Left lung (tissue), 14 donors: ENCODE measurements at places on chromosomes 12 and 14. TPM values are rescaled to one million over a fixed set of nuclear protein-coding genes. Genes with fewer than 3 reads are reported as not detected.

- peak; percentile 80 for DNase-seq
Observed at GRCh38 chr14:24436355-24437019, 6.1 kb downstream of the SDR39U1 start.

Gene ANO2
- polyA plus RNA-seq = 3.4 TPM

- DNase-seq = no peak
Observed at GRCh38 chr14:55807053-55807880, 227.3 kb downstream of the KTN1 start.

Gene OTOGL
- polyA plus RNA-seq = 0.28 TPM

GRCh38 chr12:90028635-90029051, 320.0 kb upstream of the ATP2B1 start:
- DNase-seq = no peak

DNA sequence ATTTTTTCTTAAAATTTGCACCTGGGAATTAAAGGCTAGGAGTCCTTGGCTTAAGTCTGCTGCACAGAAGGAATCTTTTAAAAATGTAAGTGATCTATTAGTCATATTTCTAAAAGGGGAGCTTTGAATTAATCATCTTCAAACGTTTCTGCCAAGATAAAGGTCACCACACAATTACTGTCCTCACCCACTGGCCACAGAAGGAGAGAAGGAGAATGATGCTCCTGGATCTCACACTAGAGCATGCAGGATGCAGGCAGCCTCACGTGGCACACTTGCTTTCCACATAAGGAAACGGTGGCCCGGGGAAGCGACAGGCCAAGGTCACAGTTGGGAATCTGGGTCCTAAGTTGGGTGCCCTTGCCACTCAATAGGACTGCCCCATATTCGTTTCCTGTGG, 16.9 kb downstream of the PLEKHG7 start:
- DNase-seq = no peak

Gene HOXC6
- 3.1 TPM for polyA plus RNA-seq

DNA sequence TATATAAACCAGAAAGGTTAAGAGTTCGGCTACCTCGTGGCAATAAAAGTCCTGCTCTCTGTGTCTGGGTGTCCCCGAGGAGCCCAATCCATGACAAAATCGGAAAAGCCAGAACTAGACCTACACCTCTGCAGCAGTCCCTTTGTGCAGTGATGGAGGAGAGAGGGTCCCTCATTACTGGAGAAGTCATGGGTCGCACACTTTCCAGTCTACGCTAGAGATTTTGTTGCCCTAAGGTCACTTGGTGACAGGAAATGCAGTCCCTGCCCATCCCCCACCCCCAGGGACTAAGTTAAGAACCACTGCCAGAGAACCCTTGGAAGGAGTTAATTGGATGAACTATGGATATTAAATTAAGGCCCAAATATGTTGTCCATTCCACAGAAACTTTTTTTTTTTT, 104.4 kb upstream of the ATF7IP start:
- no peak for DNase-seq

DNA sequence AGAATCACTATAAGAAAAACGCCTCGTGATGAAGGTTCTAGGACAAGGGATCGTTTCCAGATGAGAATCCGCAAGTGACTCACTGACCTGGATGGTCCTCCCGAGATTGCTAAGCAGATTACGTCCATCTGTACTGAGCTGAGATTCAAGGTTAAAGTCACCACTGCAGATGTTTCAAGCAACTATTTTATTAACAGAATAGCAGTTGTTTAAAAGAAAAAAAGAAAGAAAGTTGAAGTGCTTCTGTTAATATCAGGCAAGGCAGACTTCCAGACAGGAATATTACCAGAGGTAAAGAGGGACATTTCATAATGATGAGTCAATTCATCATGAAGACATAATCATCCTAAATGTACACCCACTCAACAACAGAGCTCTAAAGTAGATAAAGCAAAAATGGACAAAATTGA, 17.9 kb downstream of the PXN start:
- no peak for DNase-seq

- peak; percentile 24 for DNase-seq
Observed at GRCh38 chr14:102732924-102733323, 44.3 kb upstream of the TRAF3 start.

Gene RPS29
- 2,044 TPM for polyA plus RNA-seq

- DNase-seq = no peak
Observed at GRCh38 chr14:67311868-67312267, 47.7 kb downstream of the ATP6V1D start.

- DNase-seq = no peak
Observed at GRCh38 chr14:74619672-74620131, 7.7 kb upstream of the LTBP2 start.

DNA sequence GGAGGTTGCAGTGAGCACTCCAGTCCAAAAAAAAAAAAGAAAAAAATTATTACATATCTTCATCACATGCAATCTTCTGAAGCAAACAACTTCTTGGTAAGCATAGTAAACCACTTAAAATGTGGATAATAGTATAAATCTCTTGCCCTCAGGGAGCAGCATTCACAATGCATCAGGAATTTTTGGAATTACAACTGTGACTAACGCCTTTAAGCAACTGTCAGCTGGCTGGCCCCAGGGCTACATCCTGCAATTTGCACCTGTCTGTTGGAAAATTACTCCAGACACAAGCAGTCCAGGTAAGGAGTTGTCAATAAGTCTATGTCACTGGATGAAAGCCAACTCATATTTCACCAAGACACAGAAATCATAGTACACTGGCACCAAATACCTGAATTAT, 5.5 kb upstream of the SLC7A7 start:
- DNase-seq = no peak

DNA sequence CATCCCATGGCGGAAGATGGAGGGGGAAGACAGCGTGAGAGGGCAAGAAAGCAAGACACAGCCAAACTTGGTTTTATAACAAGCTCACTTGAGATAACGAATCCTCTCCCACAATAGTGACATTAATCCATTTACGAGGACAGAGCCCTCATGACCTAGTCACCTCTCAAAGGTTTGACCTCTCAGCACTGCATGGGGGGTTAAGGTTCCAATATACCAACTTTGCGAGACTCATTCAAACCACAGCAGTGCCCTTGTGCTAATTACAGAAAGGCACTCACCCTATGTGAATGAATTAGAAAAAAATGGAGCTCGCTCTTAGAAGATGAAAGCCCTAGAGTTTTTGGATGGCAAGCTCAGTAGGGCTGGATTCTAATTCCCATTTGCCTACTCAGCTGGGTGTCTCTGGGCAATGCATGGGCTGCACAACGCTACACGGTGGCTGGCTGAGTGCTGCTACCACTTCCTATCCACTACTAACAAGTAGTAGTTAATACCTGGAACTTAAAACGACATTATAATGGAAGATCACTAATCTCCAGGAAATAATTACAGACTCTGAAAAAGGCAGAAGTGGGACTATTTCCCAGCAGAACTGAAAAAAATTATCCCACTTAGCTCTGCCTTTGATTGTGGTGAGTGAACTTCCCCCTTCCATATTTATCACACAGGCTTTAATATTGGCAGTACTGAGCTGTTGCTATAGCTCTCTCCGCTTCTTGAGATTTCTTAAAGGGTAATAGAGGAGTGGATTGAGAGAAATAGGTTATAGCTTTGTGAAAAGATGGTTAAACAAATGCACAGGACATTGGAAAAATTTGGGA, 27.5 kb downstream of the TESPA1 start:
- DNase-seq = no peak

DNA sequence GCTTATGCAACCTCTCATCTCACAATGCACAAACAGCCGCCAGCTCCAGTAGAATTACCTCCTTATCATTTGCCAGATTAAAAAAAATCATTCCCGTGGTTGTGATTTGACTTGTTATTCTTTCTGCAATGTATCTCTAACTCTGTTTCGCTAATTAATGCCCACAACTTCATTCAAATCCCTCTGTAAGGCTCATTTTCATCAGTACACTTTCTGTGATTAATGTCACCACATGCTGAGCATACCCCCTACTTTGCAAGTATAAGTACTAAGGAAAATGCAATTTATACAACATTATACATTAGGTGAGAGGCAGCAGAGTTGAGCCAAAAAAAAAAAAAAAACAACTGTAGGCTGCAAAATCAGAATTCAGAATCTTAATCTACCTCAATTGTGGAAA, 166.0 kb downstream of the FSCB start:
- no peak for DNase-seq

GRCh38 chr14:104265918-104266630, 127.7 kb downstream of the KIF26A start:
- DNase-seq = no peak

Gene STXBP6
- polyA plus RNA-seq = 51.9 TPM

Gene FAM181A
- 0.47 TPM for polyA plus RNA-seq

- peak; percentile 79 for DNase-seq
Observed at GRCh38 chr14:77025744-77026165, 2.8 kb downstream of the IRF2BPL start.

Gene PPM1H
- 7.3 TPM for polyA plus RNA-seq

DNA sequence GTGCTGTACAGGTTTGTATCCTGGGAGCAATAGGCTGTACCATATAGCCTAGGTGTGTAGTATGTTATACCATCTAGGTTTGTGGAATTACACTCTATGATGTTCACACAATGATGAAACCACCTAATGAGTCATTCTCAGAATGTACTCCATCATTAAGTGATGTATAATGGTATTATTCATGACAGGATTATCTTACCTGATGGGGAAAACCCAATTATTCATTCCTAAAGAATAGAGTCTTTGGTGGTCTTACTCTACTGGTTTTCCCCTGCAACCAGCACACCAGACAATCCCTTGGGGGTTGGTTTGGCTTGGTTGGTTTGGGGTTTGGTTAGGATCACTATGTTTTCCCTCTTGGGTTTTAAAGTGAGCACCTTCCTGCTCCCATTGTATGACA, 12.6 kb upstream of the OR10P1 start:
- no peak for DNase-seq

DNA sequence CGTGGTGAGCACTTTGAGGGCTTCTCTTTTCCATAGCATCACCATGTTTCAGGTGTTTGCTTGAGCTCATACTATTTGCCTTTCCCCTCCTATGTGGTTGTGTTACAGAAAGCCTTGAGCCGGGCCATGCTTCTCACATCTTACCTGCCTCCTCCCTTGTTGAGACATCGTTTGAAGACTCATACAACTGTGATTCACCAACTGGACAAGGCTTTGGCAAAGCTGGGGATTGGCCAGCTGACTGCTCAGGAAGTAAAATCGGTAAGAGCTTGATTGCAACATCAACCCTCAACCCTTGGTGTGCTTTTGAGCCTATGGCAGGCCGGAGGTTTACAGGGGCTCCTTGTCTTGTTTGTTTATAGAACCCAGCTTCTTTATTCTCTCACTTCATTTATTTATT, 8.1 kb downstream of the LETMD1 start:
- DNase-seq = no peak

DNA sequence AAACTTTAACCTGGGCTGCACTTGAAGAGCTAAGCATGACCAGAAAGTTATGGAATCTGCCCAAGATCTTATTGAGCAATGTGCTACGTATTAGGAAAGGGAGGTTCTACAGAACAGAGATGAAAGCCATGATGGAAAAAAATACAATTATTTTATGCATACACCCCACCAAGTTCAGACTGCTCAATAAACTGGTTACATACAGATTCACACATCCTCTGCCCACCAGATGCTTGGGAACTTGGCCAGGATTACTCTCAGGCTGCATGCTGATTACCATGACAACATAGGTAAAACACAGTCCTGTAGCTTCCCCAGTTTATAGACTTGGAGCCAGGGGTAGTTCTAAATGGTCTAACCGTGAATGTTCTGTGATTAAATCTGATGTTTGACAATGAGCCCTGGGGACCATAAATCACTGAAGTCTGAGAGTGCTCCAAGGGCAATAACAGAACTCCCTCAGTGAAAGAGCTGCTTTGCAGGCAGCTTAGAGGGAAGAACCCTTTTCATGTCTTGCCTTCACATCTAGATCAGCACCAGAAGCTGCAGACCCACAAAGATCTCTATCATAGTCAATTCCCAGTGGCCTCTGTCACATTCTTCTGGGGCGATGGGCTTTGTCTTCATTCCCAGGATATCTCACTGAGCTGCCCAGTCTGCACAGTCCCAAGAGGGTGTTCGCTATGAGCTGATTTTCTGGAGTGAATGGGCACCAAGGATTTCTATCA, 232.2 kb downstream of the EMP1 start:
- DNase-seq = no peak

- DNase-seq = no peak
Observed at GRCh38 chr14:69985463-69985862, 106.2 kb downstream of the SMOC1 start.

DNA sequence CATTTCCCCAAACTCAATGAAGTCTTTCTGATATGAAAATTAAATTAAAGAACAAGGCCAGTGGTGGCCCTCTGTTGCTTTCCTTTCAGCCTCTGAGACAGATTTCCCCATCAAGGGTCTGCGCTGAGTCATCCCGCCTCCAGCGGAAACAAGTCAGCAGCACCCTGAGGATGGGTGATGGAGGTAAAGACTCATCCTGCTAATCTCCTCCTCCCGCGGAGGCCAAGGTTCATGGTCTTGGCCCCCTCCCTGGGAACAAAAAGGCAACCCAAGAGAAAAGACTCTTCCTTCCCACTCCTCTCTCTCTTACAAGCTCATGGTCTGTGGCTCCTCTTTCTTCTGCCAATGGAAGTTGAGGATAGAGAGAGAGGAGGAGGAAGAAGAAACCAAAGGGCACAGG, 9.0 kb upstream of the NUMB start:
- DNase-seq = peak; percentile 54

DNA sequence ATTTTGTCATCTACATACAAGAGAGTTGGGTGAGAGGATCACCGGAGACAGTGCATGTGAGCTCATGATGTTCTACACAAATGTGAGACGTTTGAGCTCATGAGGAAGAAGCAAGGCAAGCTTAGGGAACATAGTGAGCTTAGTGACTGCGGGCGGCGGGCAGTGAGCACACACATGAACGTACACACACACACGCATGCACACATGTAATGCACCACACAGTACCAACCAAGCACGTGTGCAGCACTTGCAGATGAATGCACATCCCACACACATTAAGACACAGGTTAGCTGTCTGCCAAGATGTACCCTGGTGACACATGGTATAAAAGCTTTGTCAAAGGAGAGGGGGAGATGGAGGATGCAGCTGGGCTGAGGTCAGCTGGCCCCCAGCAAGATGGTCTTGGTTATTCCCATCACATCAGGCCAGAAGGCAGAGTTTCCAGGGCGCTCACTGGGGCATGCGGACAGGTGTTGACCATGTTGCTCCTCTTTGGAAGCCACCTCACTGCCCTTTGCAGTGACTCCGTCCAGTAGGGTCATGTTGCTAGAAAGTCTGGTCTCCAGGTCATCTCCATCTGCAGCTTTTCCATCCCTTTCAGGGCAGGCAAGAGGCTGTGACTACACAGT, 8.7 kb upstream of the CACNA2D4 start:
- DNase-seq = no peak

Gene FERMT2
- polyA plus RNA-seq = 124 TPM

- DNase-seq = peak; percentile 60
Observed at GRCh38 chr12:93098077-93098476, 169.0 kb upstream of the EEA1 start.

GRCh38 chr12:31804185-31804504, 75.3 kb upstream of the AMN1 start:
- DNase-seq = no peak

- no peak for DNase-seq
Observed at GRCh38 chr12:112342587-112342986, 39.6 kb downstream of the HECTD4 start.
